Fibroblast of skin of scalp (primary cell): ENCODE measurements at places on chromosomes 4 and X.

DNA sequence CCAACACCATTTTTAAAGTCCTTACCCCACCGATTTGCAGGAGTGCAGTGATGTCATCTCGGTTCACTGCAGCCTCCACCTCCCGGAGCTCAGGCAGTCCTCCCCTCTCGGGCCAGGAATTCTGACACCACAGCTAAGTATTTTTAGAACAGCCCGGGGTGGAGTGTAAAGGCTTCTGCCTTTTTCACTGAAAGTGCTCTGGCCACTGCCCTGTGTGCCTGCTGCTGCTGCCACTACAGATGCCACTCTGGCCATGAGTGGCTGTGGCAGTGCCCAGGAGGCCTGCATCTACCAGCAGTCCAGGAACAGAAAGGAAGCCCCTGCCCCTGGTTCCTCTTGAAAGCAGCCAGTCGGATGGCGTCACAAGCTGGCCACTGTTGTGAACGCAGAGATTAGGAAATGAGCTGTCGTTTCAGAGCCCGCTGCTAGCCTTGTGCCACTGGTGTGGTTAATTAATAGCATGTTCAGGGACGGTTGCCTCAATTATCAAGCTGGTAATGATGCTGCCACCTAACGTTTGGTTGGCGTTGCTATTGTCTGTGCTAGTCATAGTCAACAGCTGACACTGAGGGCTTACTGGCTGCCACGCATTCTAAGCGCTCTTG lies 23.6 kb upstream of the TBC1D14 start:
- peak; percentile 69 for DNase-seq

DNA sequence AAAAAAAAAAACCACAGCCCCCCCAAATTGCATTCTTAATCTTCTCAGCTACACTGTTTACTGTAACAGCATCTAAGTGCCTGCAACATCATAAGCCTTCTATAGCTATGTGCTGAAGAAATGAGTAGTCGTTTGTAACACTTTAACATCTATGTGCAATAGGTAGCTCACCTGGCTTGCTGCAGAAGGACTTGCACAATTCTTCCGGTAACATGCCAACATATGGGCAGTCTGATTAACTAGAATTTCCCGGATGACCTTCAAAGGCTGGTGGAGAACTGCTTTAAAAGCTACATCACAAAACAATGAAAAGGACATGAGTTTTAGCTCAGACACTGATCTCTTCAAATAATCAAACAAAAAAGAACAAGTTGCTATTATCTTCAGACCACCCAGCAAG lies 52.9 kb downstream of the METTL14 start:
- DNase-seq = no peak

- DNase-seq = no peak
These were observed 32.0 kb downstream of the CEP135 start for GRCh38 chr4:55980725-55981124.

DNA sequence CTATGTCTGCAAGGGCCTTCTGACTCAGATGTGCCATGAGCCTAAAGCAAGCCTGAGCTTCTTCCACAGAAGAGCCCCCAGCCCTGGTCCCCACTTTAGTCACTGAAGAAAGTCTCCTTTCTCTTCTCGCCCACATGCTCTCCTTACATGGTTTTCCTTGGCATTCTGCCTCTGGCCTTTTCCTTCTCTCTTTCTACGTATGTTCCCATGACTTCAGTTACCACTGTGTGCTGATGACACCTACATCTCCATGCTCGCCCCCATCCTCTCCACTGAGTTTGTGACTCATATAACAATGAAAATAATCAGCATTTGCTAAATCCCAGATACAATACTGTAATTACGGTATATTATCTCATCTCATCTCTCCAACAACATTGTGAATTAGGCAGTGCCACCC lies 149.3 kb downstream of the AMMECR1 start:
- peak; percentile 58 for DNase-seq

DNA sequence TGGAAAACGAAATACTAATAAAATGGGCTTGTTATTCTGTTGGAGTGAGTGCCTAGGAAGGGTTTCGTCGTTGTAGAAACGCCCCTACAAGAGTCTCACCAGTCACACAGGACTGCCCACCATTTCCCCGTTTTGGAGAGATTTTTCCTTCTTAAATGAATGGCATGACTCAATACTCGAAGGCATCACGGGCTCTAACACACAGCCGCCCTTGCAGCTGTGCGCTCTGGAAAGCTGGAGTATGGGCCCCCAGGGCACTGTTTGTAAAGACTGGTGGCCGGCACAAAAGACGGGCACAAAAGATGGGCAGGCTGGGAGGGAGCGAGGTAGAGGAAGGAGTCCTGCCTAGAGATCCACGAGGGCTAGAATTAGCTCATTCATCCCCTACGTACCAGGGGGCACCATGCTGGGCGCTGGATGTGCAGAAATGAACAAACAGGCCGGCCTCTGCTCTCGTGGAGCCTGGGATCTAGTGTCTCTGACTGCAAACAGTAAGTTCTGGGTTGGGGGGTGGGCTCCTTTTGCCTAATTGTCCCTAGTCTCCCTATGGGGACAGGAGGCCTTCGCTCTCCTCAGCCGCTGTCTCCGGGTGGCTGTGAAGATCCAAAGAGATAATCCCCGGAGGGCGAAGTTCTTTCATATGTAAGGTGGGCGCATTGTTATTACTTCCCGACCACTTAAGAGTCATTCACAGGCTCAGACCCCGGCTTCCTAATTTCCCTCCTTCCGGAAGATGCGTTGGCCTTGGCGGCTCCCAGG lies 1.0 kb upstream of the SFRP2 start:
- DNase-seq = peak; percentile 22

GRCh38 chr4:114488301-114488982 lies 110.2 kb upstream of the UGT8 start:
- peak; percentile 5 for DNase-seq

- peak; percentile 61 for DNase-seq
These were observed 84.2 kb downstream of the BCOR start for GRCh38 chrX:40013266-40014195.
